CD4-positive, alpha-beta T cell (primary cell): ENCODE measurements at places on chromosomes 4 and X.

DNA sequence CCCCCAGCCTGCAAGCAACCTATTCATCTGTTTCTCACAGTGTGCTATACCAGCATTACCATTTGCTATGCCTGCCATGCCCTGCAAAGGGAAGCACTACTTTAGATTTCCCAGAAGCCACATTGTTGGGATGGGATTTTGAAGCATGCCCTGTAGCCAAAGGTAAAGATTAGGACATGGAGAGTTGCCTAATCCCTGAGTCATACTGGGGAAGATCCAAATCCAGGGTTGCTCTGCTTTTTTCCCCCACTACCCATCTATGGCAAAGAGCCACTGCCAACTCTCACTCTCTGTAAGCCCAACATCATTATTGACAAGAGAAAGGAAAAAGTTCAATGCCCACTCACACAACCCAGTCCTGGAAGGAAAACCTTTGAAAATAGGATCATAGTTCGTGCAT lies 36.7 kb upstream of the TMEM164 start:
- DNase-seq = no peak

- peak; percentile 3 for DNase-seq
Observed at GRCh38 chrX:135384161-135384836, 37.4 kb upstream of the SMIM10L2A start.

DNA sequence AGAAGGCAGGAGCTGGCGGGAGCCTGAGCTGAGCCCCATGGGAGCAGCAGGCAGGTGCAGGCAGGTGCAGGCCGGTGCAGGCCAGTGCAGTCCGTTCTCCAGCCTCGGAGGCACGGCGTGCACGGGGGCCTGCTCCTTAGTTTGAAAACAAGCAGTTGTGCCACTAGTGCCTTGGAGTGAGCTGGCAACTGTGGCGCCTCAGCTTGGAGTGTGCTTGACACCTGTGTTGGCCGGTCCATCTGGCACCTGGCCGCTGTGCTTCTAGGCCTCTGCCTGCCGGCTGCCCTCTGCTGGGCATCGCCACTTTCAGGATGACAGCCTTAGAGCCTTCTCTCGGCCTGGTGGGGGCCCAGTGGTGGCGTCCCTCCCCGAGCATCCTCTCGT lies 47.9 kb downstream of the RGS12 start:
- no peak for DNase-seq

GRCh38 chrX:33277046-33277445 lies 65.7 kb upstream of the DMD start:
- DNase-seq = no peak

DNA sequence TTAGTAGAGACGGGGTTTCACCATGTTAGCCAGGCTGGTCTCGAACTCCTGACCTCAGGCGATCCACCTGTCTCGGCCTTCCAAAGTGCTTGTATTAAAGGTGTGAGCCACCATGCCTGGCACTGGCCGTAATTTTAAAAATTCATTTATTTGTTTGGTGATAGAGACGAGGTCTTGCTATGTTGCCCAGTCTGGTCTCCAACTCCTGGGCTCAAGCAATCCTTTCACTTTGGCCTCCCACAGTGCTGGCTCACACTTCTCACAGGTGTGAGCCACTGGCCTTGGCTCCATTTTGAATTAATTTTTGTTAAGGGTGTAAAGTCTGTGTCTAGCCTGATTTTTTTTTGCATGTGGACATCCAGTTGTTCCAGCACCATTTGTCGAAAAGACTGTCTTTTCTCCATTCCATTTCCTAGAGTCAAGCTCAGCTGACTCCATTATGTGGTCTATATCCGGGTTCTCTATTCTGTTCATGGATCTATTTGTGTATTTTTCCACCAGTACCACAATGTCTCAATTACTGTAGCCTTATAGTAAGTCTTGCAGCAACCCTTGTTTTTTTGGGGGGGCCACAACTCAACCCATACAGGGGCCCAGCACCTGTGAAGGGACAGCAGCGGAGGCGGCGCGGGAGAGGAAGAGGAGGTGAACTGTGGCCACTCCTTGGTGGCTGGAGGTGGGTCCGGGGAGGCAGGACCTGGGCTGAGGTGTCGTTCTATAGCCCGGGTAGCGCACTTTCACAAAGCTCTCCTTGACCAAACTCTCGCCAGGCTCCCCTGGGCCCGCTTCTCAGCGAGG lies 1.5 kb upstream of the NSD2 start:
- DNase-seq = no peak
